ENCODE measurements at places on chromosomes 12 and 14. TPM values are rescaled to one million over a fixed set of nuclear protein-coding genes. Genes with fewer than 3 reads are reported as not detected.

- no peak for DNase-seq
These were observed 287.7 kb downstream of the BMP4 start for GRCh38 chr14:53668897-53669296.

DNA sequence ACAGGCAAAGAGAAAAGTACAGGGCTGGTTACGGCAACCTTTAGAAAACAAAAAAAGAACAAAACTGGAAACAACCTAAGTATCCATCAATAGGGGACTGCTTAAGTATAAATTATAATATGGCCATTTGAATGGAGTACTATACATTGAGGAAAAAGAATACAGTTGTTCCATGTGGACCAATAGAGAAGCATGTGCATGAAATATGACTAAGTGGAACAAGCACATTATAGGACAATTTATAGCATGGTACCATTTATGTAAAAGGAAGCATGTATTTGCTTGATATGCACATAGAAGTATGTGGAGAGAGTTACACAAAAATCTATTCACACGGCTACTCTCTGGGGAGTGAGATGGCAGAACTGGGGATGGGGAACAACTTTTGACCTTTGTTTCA is 49.2 kb upstream of the FAM222A start:
- DNase-seq, result no peak

- DNase-seq, result peak; percentile 51
These were observed 426.5 kb upstream of the OR4E1 start for GRCh38 chr14:22099942-22100763.

DNA sequence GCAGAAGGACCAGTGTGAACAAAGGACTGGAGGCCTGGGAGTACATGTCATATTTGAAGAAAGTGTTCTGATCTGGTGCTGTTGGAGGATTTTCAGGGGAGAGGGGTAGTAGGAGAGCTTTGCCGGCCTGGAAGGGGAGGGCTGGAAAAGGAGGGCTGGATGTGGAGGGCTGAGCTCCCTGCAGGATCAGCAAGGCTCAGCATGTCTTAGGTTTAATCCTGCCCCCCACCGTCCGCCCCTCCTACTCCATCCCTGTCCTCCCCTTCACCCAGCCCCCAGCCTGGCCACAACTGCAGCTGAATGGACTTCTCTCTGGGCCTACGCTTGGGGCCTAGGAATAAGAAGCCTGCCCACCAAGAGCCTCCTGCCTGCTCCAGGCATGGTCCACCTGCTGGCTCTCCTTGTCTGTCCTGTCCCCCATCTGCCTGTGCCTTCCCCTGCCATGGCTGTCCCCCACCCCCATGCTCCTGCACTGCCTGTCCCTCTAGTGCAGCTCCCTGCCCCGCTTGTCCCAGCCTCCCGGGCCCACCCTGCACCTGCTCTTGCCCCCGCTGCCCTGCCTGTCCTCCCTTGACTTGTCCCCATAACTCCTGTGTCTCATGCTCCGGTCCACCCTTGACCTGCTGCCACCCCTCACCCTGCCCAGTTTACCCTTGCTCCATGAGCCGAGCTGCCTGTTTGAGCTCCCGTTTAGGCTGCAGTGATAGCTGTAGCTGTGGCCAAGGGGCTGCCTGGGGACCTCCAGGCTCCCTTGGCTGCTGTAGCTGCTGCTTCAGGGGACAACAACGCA is 9.8 kb upstream of the RARG start:
- no peak for DNase-seq

GRCh38 chr12:27034607-27035293 is 12.4 kb downstream of the MED21 start:
- DNase-seq, result no peak

IRAK3 gene
- total RNA-seq, result 3.0 TPM

LBHD2 gene
- total RNA-seq, result not detected

SERPINA9 gene
- total RNA-seq, result not detected

GALNT9 gene
- 1.5 TPM for total RNA-seq

GYS2 gene
- total RNA-seq, result not detected
